Stimulated activated naive CD4-positive, alpha-beta T cell (primary cell): ENCODE measurements at places on chromosomes 2 and 18.

GRCh38 chr2:1713142-1713838 is 31.0 kb downstream of the PXDN start:
- no peak for DNase-seq

DNA sequence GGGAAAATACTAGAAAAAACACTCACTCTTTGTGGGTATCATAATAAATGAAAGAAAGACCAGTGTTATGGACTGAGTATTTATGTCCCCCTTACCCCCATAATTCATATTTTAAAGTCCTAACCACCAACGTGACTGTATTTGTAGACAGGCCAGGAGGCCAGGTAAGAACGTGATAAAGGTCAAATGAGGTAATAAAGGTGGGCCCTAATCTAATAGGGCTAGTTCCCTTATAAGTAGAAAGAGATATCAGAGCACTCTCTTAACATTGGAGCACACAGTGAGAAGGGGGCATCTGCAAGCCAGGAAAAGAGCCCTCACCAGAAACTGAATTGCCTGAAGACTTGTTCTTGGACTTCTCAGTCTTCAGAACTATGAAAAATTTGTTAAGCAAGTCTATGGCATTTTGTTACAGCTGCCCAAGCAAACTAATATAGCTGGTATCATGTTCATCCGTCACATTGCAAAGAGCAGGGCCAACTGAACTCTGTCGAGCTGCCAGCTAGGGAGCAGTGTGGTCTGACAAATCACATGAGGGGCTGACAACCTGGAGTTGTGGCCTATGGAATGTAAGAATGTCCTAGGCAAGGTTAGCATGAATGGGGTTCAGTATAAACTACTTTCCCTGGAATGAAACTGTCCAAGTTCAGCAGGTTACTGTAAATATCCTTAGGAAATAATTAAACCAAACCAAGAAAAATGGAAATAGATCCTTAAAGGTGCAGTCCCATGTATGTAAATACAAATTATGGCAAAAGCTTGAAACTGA is 280.9 kb downstream of the ZNF385B start:
- no peak for DNase-seq

DNA sequence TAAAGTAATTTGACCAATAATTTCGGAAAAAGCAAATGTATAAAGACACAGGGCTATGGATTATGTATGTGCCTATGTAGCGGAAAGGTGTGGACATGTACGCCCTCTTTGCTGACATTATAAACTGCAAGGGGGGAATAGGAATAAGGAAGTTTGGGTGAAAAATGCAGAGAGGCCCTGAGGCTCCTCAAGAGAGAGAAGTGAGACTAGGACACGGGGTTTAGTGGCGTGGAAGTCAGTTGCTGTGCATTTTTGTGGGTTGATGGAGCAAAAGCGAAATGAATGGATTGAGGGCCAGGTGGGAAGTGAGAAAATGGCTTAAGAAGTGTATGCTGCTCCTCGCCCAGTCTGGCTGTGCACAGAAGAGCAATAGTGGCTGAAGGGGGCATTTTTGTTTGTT is 96.2 kb upstream of the B3GNT7 start:
- no peak for DNase-seq

GRCh38 chr2:84723831-84724230 is 157.1 kb downstream of the TRABD2A start:
- DNase-seq: no peak

GRCh38 chr2:134324430-134324829 is 70.6 kb downstream of the MGAT5 start:
- DNase-seq: no peak
